GM19239 (cell line): ENCODE measurements at places on chromosomes 16 and 17.

DNA sequence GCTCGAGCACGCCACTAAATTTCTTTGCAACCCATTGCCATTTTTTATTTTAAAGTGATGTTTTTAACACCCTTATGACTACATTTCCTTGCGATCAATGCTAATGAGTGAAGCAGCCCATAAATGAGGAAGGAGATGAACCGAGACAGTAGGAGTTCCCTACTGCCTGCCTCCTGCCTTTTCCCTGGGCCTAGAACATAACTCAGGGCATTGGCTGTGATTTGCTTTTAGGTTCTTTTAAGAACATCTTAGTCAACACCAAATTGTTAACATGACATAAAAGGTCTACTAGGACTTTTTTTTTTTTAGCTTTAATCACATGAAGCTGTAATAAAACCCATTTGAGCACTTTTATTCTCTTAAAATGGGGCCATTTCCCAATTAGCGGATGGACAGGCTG is 81.3 kb downstream of the MAP2K6 start:
- DNase-seq, result no peak

DNA sequence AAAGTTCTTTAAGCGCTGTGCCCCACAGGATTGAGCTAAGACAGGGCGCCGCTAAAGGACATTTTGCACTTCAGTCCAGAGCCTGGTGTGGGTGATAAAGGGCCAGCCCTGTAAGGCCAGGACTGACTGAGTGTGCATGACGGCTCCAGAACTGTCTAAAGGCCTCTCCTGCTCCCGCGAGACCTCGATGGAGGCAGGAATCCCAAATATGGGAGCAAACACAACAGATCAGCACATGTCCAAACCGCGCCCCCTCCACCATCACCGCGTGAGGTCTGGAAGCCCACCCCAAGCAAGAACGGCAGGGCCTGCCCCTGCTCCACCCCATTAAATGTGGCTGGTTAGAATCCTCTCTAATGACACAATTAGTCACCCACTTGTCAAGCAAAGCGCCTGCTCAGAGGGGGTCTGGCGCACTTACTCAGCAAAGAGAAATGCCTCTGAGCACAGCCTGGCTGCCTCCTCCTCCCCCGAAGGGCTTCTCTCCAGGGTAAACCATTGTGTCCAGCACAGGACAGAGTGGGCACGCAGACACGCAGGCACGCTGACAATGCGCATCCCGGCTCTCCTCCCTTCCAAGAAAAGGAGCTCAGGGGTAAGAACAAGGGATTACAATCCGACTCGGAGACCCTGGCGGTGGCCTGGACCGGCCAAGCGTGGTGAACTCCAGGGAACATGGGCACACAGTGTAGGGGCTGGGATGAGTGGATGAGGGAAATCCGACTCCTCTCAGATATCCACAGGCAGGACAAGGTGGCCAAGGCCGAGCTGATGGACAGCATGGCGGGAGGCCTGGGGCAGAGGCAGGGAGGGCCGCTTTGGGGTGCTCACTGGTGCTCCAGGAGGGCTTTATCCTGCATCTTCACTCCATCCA is 1.5 kb downstream of the MXRA7 start:
- DNase-seq, result no peak

DNA sequence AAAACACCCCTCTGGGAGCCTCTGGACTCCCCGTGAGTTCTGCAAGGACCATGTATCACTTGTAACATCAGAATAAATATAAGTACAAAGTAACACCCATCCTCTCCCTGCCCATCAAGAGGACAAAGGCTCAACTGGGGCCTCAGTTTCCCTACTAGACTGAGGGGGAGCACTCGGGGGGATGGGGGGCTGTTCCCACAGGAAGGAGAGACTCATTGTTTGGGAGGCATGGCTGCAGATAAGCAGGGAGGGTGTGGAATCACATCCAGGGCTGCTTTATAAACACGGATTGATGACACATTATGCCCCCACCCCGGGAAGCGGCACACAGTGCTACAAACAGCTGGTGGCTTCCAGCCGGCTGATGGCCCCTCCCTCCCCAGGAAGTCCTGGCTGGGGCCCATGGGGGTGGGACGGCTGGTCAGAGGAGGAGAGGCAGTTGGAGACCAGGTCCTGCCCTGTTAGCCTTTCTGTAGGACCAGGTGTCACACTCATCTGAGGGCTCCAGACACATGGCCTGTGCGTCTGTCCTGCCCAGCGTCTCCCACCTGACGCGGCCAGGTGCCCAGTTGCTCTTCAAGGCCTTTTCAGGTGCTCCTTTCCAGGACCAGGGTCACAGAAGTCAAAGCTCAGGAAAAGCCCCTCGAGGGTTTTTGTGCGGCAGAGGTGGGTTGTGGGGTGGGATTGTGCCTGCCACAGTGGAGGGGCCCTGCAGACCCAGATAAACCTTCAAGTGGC is 1.3 kb upstream of the MPG start:
- no peak for DNase-seq

GRCh38 chr16:4938683-4939030 is 1.7 kb upstream of the PPL start:
- no peak for DNase-seq

GRCh38 chr16:27691721-27692120 is 141.8 kb downstream of the KATNIP start:
- DNase-seq, result no peak

DNA sequence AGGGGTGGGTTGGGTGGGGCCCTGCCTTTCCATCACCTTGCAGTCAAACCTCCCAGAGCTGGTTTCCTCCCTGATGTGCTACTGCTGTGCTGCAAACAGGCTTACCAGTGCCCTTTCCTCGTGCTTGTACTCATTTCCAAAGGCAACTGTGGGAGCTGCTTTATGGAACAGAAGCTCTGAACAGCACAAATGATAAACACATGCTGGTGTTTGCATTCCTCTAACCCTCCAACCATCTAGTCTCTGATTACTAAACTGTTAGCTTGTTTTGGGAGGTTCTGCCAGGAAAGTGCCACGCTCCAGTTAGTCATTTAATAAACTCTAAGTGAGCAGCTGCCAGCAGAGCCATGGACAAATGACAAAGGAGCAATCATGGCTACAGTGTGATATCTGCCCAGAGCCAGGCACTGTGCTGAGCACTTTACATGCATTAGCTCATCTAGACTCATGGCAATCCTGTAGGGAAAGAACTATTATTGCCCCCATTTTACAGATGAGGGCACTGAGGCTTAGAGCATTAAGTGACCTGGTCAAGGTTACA is 110.4 kb downstream of the VAT1L start:
- DNase-seq, result no peak

- DNase-seq, result no peak
Measured at GRCh38 chr16:30530163-30531037, 4.0 kb upstream of the ZNF768 start.

- DNase-seq, result peak; percentile 44
Measured at GRCh38 chr17:56593646-56594319, at the start of gene NOG. TSS of gene NOG (plus strand) at chr17:56593699. CDS start at chr17:56594224, 525 bp downstream.

DNA sequence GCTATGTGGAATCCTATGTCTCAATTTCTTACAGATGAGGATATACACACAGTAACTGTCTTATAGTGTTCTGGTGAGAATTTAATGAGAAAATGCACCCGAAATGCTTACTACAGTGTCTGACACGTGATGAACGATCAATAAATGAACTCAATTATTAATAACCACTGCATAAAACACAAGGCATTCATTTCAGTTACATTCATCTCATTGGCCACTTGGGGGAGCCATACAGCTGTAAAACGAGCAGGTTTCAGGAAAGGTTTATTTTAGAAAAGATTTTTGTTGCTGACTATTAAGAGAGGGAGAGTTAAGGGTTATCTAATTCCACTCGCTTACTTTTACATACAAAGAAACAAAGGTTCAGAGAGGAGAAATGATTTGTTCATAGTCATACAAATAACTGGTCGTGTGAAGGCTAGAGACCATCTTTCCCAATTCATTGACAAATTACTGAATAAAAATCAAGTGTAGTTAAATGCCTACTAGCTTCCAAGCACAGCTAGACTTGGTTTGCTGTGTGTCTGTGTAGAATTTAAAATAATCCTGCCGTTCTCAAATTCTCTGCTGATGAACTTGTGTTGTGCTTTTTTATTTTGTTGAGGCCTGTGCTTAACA is 160.1 kb downstream of the MAP2K4 start:
- DNase-seq, result peak; percentile 17

GRCh38 chr17:32593003-32593402 is 106.2 kb downstream of the CDK5R1 start:
- DNase-seq, result no peak

- no peak for DNase-seq
Measured at GRCh38 chr17:61029181-61029580, 351.5 kb downstream of the BCAS3 start.

DNA sequence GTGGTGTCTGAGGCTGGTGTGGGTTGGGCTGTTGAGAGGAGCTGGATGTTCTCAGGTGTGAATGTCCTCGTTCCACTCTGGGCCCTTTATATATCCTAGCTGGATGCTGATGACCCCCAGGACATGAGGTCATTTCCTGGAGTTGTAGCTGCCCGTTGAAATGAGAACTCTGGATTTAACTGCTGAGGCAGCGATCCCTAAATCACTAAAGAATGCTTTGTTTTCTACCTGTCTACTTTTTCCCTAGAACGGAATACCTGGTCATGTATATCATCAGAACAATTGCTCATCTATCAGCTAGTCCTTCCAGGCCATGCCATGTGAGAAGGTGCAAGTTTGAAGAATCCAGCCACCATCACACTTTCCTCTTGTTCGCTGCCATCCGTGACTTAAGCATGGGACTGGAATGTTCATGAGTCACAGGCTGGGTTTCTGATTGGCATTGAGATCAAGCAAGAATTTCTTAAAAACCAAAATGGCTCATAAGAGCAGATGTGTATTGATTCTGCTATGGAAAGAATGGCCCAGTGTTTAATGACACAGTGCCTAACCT is at the start of gene KRTAP2-3:
Gene KRTAP2-3, minus strand, starts transcription at position 63 of the 553 bp plus-strand sequence. CDS start 64 bp downstream, outside the sequence.
- DNase-seq, result no peak

GRCh38 chr17:47967607-47968252 is 3.2 kb upstream of the CDK5RAP3 start:
- DNase-seq, result no peak

GRCh38 chr17:28967221-28968135 is 16.2 kb upstream of the PHF12 start:
- no peak for DNase-seq

GRCh38 chr17:38728290-38728831 is 1.8 kb upstream of the CISD3 start:
- DNase-seq, result no peak

GRCh38 chr16:5070431-5071186 is 1.0 kb upstream of the ALG1 start:
- no peak for DNase-seq

GRCh38 chr17:43609613-43610385 is 51.9 kb downstream of the MEOX1 start:
- DNase-seq, result no peak
